Stimulated activated CD4-positive, alpha-beta T cell treated with anti-CD3 and anti-CD28 coated beads, Interleukin-15, amount 100 ng/mL, for 48 hours (primary cell): ENCODE measurements at places on chromosomes 2 and 18.

- no peak for DNase-seq
Observed at GRCh38 chr18:75173738-75174137, 35.2 kb downstream of the PTGR3 start.

GRCh38 chr2:162258686-162259085, 15.4 kb upstream of the FAP start:
- DNase-seq: no peak

DNA sequence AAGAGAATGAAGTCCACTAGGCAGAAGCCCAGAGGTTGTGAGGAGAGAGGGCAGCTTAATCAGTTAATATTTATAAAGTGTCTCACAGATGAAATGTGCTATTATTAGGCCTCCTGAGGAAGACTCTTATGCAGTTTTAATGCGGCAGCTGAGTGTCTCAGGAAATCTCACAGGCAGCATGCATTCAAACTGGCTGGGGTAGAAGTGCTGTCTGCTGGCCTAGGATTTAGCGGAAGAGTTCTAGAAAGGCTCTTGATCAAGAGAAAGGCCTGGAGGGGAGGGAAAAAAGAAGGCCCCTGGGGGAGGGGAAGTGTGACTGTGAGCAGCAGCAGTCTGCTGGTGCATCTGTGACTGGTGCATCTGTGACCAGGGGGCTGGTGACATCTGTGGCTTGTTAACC, 133.0 kb downstream of the FSHR start:
- no peak for DNase-seq

DNA sequence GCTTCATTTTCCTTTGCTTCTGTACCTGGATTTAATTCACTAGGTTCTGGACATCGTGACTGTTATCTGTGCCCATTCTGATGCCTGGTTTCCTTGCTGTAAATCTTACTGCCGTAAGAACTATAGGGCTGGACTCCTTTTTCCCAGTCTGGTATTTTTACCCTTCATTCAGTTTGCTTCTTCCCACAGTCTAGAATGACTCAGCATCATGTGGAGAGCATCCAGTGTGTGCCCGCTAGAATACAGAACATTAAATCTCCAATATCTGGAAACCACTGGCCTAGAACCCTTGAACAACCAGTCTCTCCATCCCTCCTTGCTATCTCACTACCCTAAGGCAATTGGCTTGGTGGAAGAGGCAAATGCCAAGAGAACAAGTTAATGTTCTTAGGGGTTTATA, 1075.4 kb upstream of the ZEB2 start:
- DNase-seq: no peak

DNA sequence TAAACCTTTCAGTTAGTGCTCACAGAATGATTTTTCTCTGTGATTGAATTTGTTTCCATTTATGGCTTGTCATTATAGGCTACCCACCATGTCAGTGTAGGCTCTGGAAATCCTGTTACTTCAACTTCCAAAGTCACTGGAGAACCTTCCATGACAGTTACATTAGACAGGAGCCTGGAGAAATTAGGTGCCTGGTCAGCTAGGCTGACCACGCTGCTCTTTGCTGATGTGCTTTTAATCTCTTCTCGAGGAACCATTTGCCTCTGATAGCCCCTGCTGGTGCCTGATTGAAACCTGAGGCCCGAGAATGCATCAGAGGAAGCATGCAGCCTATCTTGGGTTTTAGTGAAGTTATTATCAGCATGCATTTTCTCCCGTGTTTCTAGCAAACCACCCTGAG, 29.6 kb upstream of the TTN start:
- DNase-seq: no peak

DNA sequence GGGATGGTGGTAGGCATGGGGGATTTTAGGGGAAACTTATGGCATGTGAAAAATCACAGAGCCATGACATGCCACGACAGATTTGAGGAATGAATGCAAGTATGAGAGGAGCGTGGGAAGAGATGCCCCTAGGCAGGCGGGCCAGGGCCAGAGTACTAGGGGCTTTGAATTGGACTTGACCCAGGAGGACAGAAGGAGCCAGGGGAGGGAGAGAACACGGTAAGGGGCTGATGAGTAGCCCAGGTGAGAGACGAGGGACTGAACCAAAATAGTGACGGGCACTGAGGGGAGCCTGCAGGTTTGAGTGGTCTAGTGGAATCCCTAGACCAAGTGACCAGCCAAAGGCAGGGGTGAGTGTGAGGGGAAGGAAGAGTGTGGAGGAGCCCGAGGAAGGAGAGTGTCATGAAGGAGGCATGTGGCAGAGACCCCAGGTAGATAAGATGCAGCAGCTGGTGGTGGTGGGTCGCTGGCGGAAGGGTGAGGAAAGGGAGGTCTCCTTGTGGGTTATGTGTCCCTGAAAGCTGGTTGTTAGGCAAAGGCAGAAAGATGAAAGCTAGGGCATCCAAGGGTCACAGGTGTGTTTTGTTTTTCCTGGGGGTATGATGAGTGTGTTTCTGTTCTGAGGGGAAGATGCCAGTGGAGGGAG, 48.7 kb downstream of the ZBTB7C start:
- no peak for DNase-seq

GRCh38 chr2:233385489-233386044, 31.3 kb downstream of the DGKD start:
- DNase-seq: no peak
